ENCODE measurements at places on chromosomes 1 and 21.

- no peak for DNase-seq
These were observed 4.5 kb downstream of the TMCC2 start for GRCh38 chr1:205232127-205232820.

DNA sequence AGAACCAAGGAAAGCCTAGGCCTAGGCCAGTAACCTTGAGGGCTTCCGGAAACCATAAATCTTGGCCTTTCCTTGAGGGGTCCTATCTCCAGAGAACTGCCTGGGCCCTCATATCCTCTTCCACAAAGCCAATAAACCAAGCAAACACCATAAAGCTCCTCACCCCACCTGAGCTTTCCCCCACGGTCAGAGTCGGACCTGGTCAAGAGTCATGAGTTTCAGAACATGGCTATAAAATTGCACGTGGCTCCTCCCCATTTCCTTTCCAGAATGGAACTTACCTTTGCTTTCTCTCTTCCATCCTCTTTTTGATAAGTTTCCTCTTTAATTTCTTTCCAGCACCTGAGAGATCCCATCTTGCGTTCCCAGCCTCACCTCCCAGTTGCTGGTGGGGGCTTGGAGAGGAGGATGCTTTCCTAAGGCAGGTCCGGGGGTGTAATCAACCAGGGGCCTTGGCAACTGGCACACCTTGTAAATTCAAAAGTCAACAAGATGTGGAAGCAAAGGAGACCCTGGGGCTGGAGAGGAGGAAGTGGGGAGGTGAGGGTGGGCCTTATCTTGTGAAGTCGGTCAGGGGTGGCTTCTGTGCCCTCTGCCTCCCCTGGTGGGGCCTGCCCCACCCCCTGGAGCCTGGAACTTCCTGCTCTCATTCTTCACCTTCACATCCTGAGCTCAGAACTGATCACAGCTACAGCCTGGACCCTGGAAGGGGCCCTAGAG lies 259.9 kb downstream of the FOXD2 start:
- DNase-seq = no peak

- no peak for DNase-seq
These were observed 72.4 kb upstream of the TIAM1 start for GRCh38 chr21:31416465-31416864.

DNA sequence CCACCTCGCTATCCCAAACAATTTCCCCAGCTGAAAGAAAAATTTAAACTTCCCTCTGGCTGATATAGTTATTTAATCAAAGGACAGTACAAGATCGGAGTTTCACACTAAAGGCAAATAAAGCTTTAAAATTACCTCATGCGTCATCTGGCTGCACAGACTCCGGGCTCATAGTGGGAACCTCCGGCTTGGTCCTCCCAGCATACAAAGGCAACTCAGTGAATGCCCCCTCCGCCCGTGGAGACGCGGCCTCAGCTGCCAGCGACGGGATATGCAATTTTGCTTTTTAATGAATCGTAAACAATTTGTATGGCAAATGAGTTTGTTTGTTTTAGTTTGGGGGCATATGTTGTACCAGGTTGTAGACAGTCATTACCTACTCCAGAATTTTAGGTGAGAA lies 214.6 kb upstream of the NFIA start:
- DNase-seq = no peak

DNA sequence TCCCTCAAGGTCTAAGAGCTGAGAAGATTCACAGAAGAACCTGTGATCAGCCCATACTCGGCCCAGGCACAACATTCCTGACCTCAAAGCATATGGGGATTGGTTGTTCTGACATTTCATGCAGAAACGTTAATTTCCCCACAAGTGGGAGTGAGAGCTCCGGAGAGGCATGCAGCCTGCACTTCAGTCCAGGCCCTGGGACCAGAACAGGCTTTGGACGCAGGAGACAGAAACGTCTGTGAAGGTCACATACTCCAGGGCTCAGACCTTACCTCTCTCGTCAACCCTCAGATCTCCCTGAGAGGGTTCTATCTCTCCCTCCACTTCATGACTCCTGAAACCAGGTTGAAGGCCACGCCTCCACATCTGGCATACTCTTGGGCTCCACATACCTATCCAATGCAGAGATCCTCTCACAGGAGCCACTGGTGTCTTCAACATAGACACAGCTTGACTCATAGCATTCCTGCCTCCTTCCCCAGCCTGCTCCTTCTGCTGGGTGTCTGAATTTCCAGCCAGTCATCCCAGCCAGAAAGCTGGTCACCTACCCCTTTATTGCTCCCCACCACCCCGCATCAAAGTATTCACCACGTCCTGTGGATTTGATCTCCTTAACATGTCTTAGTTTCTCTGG lies 149.2 kb downstream of the OMA1 start:
- no peak for DNase-seq

- DNase-seq = no peak
These were observed 320.1 kb upstream of the FMN2 start for GRCh38 chr1:239771550-239771949.

- no peak for DNase-seq
These were observed 25.7 kb upstream of the KCNK1 start for GRCh38 chr1:233587958-233588799.

GRCh38 chr1:147238053-147238902 lies 4.2 kb upstream of the CHD1L start:
- DNase-seq = no peak

DNA sequence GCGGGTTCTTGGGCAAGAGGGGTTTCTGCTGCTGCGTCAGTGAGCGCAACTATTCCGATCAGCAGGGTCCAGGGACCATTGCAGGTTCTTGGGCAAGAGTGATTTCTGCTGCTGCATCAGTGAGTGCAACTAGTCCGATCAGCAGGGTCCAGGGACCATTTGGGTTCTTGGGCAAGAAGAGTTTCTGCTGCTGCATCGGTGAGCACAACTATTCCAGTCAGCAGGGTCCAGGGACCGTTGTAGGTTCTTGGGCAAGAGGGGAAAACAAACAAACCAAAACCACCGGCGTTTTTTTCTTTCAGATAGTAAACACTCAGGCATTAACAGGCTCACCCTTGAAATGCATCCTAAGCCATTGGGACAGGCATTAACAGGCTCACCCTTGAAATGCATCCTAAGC lies 32.6 kb downstream of the SPATA6 start:
- no peak for DNase-seq

- DNase-seq = no peak
These were observed 142.7 kb downstream of the SIPA1L2 start for GRCh38 chr1:232487236-232487635.

- DNase-seq = no peak
These were observed 123.9 kb downstream of the PTBP2 start for GRCh38 chr1:96845464-96845863.

- no peak for DNase-seq
These were observed 30.3 kb upstream of the TACSTD2 start for GRCh38 chr1:58607391-58607790.

GRCh38 chr1:170114906-170115305 lies 30.9 kb upstream of the NTMT2 start:
- DNase-seq = no peak

DNA sequence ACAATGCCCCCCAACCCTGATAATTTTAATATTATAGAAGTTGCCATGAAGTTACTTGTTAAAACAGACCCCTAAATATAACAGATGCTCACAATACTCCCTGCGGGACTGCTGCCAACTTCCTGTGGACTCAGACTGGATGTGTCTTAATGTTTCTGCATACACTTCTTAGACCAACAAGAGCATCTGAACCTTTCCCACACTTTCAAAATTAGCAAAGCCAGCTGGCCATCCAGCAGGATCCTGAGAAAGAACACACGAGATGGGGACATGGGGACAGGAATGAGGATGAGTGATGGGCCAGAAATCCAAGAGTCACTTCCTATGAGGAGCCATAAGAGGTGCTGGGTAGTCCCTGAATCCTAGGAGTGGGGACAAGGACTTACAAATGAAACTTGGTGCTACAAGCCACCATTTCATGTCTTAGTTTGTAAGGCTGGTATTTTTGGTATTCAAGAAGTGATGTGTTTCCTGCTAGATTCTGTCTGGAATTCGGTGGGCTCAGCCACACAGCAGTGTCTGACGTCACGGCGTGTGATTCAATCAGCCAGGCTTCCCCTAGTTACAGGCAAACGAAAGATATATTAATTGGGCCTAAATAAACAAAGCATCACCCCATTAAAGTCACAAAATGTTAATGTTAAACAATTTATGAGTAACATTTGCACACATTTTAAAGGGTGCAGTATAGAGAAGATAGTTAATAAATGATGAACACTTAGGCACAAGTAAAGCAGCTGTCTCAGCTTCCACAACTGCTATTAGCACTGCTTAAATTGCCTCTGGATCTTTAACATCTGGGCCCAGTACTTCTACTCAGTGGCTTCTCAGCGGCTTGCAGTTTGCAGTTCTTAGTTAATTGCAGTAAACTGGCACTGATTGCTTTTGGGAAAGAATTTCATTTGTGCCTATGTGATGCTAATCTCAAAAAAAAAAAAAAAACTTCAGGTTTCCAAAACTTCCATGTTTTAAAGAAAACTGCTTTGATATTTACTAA lies 41.2 kb upstream of the RGS8 start:
- no peak for DNase-seq

- no peak for DNase-seq
These were observed 1159.8 kb upstream of the ADGRL2 start for GRCh38 chr1:80640978-80641377.

DNA sequence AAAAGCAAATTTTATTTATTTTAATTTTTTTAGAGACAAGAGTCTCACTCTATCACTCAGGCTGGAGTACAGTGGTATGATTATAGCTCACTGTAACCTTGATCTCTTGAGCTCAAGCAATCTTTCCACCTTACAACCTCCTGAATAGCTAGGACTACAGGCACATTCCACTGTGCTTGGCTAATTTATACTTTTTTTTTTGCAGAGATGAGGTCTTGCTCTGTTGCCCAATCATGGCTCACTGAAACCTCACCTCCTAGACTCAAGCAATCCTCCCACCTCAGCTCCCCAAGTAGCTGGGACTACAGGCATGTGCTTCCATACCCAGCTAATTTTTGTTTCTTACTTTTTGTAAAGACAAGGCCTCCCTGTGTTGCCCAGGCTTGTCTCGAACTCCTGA lies 49.5 kb downstream of the DR1 start:
- DNase-seq = no peak

DNA sequence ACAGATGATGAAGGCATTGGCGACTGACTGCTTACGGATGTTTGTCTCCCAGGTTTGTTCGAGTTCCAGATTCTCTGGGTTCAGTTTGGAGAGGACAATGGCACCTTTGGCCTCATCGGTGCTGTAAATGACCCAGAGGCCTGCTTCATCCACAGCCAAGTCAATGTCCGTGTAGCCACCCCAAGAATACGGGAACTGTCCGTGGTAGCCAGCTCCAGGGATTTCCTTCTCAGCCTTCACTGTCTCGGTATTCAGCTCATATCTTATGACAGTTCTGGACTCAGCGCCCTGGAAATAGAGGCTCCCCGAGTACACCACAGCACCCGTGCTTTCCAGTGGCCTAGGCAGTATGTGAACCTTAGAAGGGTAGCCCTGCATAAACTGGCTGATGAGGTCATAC lies 14.1 kb downstream of the MYOCOS start:
- DNase-seq = no peak

- peak; percentile 85 for DNase-seq
These were observed 2.7 kb upstream of the SDC3 start for GRCh38 chr1:30911059-30911954.

DNA sequence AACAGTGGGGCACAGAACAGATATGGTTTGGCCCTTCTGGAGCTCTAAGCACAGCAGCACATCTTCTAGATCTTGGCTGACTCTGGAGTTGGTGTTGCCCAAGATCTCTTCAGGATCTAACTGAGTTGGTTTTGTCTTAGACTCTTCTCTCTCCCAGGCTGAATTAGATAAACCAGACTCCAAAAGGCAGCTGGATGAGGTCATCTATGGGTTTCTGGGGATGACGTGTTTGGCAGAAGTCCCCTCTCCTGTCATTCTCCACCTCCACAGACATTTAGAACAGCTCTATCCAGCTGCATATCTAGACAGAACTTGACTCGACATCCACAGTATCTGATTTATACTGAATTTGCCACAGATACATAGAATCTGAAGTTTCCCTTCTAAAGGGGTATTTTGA lies 75.3 kb downstream of the ST6GALNAC5 start:
- DNase-seq = no peak

GRCh38 chr1:199512037-199512710 lies 515.3 kb upstream of the NR5A2 start:
- no peak for DNase-seq

- no peak for DNase-seq
These were observed 7.1 kb upstream of the ACTA1 start for GRCh38 chr1:229440851-229441537.

GRCh38 chr1:94284476-94284875 lies 47.1 kb upstream of the ARHGAP29 start:
- DNase-seq = no peak

DNA sequence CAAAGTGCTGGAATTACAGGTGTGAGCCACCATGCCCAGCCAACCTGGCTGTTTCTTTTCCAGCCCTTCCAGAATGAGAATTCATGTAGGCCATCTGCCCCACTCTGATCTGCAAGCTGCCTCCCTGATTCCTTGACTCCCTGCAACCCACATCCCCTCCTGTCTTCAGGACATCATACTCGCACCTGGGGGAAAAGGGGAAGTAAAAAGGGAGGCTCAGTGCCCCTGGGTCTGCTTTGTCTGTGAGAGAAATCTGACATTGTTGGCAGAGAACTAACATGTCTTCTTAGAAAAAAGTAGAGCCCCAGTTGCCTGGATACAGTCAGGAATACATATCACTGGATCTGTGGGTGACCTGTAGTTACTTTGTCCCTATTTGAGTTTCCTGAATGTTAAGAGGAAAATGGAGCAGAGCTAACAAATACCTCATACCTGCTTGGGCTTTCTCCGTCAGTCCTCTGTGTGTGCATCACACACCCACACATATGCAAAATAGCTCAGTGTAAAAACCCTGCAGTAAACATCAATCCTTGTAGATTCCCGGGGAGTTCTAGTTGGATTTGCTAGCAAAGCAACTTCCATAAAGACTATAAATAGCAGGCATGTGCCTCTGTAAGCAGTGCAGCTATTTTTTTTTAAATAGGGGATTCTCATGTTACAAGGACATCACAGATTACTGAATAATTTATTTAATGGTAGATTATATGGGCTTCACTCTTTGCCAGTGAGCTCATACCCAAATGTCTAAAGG lies 62.9 kb downstream of the TEX35 start:
- no peak for DNase-seq

DNA sequence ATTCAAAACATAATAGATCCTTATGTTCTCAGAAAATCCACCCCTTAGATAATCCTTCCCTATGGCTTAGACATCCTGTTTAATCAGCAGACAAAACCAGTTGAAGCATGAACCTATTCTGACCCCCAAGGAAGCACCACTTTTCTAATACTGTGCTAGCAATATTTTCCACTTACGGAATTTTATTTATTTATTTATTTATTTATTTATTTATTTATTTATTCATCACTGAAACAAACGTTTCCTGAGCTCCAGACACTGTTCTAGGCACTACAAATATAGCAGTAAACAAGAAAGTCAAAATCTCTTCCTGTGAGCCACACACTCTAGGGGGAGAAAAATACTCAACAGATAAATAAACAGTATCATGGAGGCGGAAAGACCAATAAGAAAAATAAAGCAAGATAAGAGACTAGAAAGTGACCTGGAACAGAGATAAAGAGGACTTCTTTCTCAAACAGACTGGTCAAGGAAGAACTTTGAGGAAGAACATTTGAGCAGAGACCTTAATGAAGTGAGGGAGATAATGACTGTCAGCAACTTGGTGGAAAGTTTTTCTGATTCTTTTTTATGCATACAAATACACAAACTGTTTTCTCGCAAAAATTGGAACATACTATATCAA lies 145.5 kb upstream of the POGK start:
- DNase-seq = no peak

GRCh38 chr1:110718452-110718851 lies 43.7 kb upstream of the KCNA3 start:
- no peak for DNase-seq

GRCh38 chr21:45112371-45112770 lies 38.0 kb downstream of the ADARB1 start:
- DNase-seq = no peak

- no peak for DNase-seq
These were observed 71.4 kb downstream of the AGPAT3 start for GRCh38 chr21:43936247-43936967.
